ENCODE measurements at places on chromosomes 5 and 9.

DNA sequence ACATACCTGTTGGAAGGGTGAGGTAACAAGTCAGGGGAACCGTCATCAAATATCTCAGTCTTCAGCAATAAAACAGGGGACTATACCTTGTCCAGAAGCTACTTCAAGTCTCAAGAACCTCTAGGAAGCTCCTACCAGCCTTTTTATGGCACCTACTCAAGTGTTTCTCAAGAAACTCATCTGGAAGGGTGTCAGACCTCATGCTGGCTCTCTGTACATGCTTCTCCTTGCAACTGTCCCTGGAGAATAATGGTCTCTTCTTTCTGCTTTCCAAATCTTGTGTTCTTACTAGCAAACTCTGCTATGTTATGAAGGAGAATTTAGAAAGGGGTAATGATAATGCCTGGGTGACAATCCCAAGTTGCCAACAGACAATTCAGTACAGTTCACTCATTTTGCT is 8.3 kb upstream of the PTAR1 start:
- DNase-seq, result no peak

DNA sequence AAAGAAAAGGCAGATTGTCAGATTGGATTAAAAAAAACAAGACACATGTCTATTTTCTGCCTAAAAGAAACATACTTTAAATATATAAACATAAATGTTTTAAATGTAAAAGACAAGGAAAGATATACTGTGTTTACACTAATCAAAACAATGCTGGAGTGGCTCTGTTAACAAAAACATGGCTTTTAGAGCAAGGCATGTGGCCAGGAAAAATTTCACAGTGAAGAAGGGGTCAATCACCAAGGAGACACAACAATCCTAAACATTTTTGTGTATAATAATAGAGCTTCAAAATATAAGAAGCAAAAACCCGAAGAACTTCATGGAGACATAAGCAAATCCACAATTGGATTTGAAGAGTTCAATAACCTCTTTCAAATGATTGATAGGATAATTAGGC is 18.5 kb upstream of the GADD45G start:
- no peak for DNase-seq

- no peak for DNase-seq
Measured at GRCh38 chr9:10226996-10227395, 385.8 kb downstream of the PTPRD start.

GRCh38 chr9:20526500-20527319 is 95.6 kb downstream of the MLLT3 start:
- peak; percentile 10 for DNase-seq

- no peak for DNase-seq
Measured at GRCh38 chr9:135502168-135502872, 1.8 kb downstream of the MRPS2 start.

- no peak for DNase-seq
Measured at GRCh38 chr5:75023368-75024159, 28.8 kb downstream of the GCNT4 start.

DNA sequence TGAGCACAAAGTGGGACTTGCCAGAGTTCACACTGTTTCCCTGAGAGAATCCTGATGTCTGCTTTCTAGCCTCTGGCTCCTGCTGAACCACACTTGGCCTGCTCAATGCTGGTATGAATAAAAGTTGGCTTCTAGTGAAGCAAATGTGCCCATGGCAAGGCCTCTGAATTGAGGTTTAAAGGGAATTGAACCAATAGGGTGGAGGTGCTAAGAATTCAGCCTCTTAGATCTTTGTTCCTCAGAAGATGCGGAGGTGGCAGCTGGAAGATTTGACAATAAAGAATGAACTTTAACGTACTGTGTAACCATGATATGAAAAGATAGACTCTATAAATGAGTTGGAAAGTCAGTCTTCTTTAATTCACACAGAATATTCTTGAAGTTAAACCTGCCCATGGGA is 57.2 kb downstream of the RASGRF2 start:
- DNase-seq, result no peak

All from LHCN-M2 (cell line).